Activated naive CD8-positive, alpha-beta T cell treated with anti-CD3 and anti-CD28 coated beads for 36 hours (primary cell): ENCODE measurements at places on chromosomes 5 and 9.

- H3K36me3 ChIP-seq, result no peaks in the 10 kb centered on the region
- no peak for DNase-seq
- H3K27me3 ChIP-seq, result peaks cover 22% of the 10 kb centered on the region
- no peak overlapping the region for H3K4me3 ChIP-seq
Observed at GRCh38 chr5:158051036-158051435, 192.1 kb upstream of the CLINT1 start.

GRCh38 chr9:36968574-36969215, 65.4 kb downstream of the PAX5 start:
- H3K27me3 ChIP-seq, result no peaks in the 10 kb centered on the region
- H3K4me3 ChIP-seq, result no peak overlapping the region
- H3K4me1 ChIP-seq, result no peaks in the 10 kb centered on the region
- DNase-seq, result no peak
- H3K27ac ChIP-seq, result peak overlapping the region; percentile 6

GRCh38 chr9:76905791-76906646, at the start of gene PRUNE2:
TSS of gene PRUNE2 (minus strand) at chr9:76906114. CDS start at chr9:76905963, 151 bp downstream.
- peaks cover 71% of the 10 kb centered on the region for H3K27me3 ChIP-seq
- H3K27ac ChIP-seq, result no peak within 1 kb of the TSS
- peaks cover 4% of the 10 kb centered on the region for H3K4me1 ChIP-seq
- H3K4me3 ChIP-seq, result no peak within 1 kb of the TSS
- H3K36me3 ChIP-seq, result no peaks in the 10 kb centered on the region

DNA sequence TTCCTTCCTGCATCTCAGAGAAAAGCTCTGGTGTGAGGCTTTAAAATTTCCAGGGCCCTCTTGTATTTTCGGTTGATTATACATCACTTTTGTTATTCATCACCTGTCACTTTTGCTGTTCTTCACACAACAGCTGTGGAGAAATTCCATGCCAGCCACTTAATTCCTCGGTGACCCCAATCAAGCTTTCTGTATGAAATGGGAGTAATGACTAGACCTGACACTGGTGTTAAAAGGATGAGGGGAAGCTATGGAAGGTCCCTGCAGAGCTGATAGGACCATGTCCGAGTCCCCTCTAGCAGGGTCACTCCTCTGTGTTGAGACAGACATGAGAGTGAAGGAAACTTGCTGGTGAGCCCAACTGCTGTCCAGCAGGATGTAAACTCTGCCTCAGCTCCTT, 59.7 kb downstream of the GPR21 start:
- H3K27me3 ChIP-seq, result no peaks in the 10 kb centered on the region
- H3K36me3 ChIP-seq, result no peaks in the 10 kb centered on the region

DNA sequence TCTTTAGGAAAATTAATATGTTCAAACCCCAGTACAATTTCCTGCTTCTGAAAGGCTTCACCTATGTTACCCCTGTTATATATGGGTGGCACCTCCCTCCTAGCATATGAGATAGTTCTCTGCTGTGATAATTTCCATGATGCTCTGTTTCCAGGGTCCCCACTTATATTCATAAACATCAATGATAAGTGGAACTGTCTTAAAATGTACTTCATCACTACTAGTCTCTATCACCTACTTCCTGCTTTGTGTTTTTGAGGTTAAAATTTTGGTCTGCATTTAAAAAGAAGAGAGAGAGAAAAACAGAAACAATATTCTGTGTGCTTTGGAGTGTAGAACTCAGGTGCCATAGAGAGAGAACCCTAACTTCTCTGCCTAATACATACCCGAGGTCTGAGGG, 234.7 kb downstream of the HTR1A start:
- no peak overlapping the region for H3K4me3 ChIP-seq
- no peak for DNase-seq
- no peak overlapping the region for H3K27ac ChIP-seq
- H3K36me3 ChIP-seq, result no peaks in the 10 kb centered on the region
- no peaks in the 10 kb centered on the region for H3K27me3 ChIP-seq

- DNase-seq, result peak; percentile 75
- no peaks in the 10 kb centered on the region for H3K36me3 ChIP-seq
- no peak overlapping the region for H3K4me3 ChIP-seq
- H3K27ac ChIP-seq, result peak overlapping the region; percentile 23
- H3K27me3 ChIP-seq, result peaks cover 32% of the 10 kb centered on the region
- H3K4me1 ChIP-seq, result peaks cover 13% of the 10 kb centered on the region
Observed at GRCh38 chr9:129776938-129777768, 24.3 kb upstream of the PTGES start.

DNA sequence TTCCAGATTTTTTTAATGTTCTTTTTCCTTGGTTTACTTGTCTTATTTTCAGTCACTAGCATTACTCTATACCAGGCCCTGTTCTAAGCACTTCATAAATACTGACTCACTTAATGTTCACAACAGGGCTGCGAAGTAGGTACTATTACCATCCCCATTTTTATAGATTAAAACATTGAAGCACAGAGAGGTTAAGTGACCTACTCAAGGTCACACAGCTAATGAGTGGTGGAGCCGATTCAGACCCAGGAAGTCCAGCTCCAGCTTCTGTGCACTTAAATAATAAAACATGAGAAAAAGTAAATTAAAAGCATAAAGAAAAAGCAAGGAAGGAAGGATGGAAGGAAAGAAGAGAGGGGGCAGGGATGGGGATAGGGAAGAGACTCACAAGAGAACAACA, 45.3 kb upstream of the DNAH5 start:
- H3K4me1 ChIP-seq, result no peaks in the 10 kb centered on the region
- peaks cover 23% of the 10 kb centered on the region for H3K27me3 ChIP-seq
- no peaks in the 10 kb centered on the region for H3K36me3 ChIP-seq
- no peak overlapping the region for H3K27ac ChIP-seq
- no peak overlapping the region for H3K4me3 ChIP-seq

DNA sequence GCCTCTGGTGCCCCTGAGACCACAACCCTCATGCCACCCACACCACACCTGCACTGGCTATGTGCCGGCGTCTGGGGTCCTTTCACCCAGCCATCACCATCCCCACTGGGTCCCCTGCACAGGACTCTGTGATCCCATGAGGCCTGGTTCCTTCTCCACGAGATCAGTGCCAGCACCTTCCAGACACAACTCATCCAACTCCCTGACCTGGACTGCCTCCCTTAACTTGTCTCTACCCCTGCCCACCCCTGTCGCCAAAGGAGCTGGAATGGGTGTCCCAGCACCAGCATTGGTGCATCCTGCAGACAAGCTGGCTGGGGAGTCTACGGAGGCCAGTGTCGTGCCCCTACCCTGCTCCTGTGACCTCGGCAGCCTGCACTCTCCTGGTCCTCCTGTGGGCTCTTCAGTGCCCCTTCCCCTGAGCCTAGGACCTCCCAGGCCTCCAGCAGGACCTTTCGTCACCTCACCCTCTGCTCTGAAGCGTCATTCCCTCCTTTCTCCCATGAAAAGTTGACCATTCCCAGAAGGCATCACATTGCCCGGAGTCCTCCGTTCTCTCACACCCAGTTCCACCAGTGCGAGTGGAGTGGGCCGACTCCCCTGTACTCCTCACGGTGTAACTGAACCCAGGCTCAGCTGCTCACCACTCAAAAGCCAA, 87.7 kb downstream of the NSUN2 start:
- H3K27ac ChIP-seq, result no peak overlapping the region
- H3K4me1 ChIP-seq, result no peaks in the 10 kb centered on the region
- H3K4me3 ChIP-seq, result no peak overlapping the region
- no peaks in the 10 kb centered on the region for H3K36me3 ChIP-seq
- no peak for DNase-seq

DNA sequence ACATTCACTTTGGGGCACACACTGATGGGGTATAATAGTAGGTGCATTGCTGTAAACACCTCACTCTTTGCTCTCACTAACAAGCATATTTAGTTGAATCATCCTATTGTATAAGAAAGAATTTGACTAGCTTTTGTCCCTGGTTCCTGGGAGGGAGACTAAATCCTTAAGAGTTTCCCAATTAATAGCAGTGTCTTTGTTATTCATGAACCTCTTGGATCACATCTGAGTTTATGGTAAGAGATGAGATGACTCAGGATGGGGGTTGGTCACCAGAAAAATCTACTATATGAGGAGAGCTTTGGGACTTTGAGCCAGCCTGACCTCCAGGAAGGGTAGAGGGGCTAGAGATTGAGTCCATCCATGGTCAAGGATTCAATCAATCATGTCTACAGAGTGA, 56.8 kb downstream of the PUM3 start:
- H3K4me3 ChIP-seq, result no peak overlapping the region
- no peak overlapping the region for H3K27ac ChIP-seq
- no peaks in the 10 kb centered on the region for H3K4me1 ChIP-seq
- no peaks in the 10 kb centered on the region for H3K27me3 ChIP-seq
- H3K36me3 ChIP-seq, result peaks cover 93% of the 10 kb centered on the region

GRCh38 chr5:67677422-67677970, 480.9 kb upstream of the CD180 start:
- H3K4me3 ChIP-seq, result no peak overlapping the region
- no peak for DNase-seq
- H3K27me3 ChIP-seq, result no peaks in the 10 kb centered on the region

GRCh38 chr5:10546186-10546585, 17.7 kb upstream of the ANKRD33B start:
- no peak overlapping the region for H3K4me3 ChIP-seq
- peaks cover 4% of the 10 kb centered on the region for H3K4me1 ChIP-seq
- no peak for DNase-seq
- H3K36me3 ChIP-seq, result no peaks in the 10 kb centered on the region

DNA sequence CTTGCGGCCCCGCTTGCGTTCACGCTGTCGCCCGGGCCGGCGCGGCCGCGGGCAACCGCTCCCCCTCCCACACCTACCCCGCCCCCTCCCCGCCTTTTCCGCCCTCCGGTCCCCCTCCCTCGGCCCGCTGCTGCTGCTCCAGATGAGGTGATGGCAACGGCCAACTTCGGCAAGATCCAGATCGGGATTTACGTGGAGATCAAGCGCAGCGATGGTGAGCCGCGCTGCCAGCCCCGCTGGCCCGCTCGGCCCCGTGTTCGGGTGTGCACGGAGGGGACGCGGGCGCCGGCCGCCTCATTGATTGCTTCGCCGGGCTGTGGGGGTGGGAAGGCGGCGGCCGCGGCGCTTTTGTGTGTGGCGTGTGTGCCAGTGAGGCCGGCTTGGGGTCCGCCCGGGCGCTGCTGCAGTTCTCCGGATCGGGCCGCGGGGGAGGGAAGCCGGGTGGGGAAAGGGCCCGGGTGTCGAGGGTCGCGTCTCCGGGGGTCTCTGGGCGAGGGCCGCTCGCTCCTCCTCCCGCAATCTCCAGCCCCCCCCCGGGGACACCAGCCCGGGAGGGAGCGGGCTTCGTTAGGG, 403 bp downstream of the KIF2A start:
- peak overlapping the region; percentile 91 for H3K4me3 ChIP-seq
- H3K36me3 ChIP-seq, result peaks cover 44% of the 10 kb centered on the region
- H3K27ac ChIP-seq, result peak overlapping the region; percentile 98
- peaks cover 53% of the 10 kb centered on the region for H3K4me1 ChIP-seq
- DNase-seq, result peak; percentile 65
- no peaks in the 10 kb centered on the region for H3K27me3 ChIP-seq
